ENCODE measurements at places on chromosomes 1 and 21. TPM values are rescaled to one million over a fixed set of nuclear protein-coding genes. Genes with fewer than 3 reads are reported as not detected.

DNA sequence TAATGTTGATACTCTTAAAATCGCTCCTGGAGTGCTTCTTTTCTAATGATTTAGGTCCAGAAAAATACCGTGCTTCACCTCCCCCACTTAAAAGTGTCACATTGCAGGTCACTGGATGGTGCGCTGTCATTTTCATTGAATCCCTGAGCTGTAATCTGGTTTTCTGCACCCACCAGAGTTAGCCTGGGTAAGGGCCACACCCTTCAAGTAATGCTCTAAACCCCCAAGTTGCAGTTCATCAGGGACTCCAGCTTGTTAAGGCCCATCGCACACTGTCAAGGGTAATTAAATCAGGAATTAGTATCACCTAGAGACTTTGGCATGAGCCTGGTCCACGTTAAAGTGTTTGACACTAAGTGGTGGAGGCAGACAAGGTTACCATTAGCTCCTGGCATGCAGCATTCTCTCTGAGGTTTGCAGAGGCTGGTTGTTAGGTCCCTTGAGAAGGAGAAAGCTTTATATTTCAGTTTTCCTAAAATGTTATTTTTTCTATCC is 34.0 kb downstream of the ASTN1 start:
- H3K4me1 ChIP-seq = no peaks in the 10 kb centered on the region
- no peaks in the 10 kb centered on the region for H3K36me3 ChIP-seq
- no peak overlapping the region for H3K27ac ChIP-seq
- H3K27me3 ChIP-seq = no peaks in the 10 kb centered on the region
- DNase-seq = no peak
- H3K4me3 ChIP-seq = no peak overlapping the region

- peaks cover 5% of the 10 kb centered on the region for H3K36me3 ChIP-seq
- no peak for DNase-seq
- no peaks in the 10 kb centered on the region for H3K27me3 ChIP-seq
- no peak overlapping the region for H3K4me3 ChIP-seq
- peak overlapping the region; percentile 10 for H3K27ac ChIP-seq
These were observed 19.3 kb upstream of the ALDH4A1 start for GRCh38 chr1:18921516-18922251.

DNA sequence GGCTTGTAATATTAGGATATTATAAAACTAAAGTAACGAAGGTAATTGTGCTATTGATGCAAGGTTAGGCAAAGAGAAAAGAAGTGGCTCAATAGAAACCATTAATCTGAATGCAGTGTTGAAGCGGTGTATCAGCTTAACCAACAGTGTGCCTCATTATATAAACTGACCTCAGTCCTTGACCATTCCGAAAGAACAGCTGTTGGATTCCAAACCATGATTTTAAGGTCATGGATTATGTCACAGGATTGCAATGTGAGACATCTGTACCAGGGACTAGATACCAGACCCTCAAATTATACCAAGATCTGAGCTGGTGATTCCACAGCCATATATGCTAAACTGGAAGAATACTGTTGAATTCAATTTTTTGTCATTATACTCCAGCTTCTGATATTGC is 134.2 kb upstream of the HP1BP3 start:
- no peaks in the 10 kb centered on the region for H3K4me1 ChIP-seq
- DNase-seq = peak; percentile 28

- H3K4me3 ChIP-seq = no peak overlapping the region
- no peaks in the 10 kb centered on the region for H3K27me3 ChIP-seq
- no peak for DNase-seq
- H3K27ac ChIP-seq = no peak overlapping the region
These were observed 12.1 kb downstream of the ICMT start for GRCh38 chr1:6223617-6224016.

- H3K27ac ChIP-seq = no peak overlapping the region
- DNase-seq = no peak
- peaks cover 9% of the 10 kb centered on the region for H3K27me3 ChIP-seq
- no peak overlapping the region for H3K4me3 ChIP-seq
- no peaks in the 10 kb centered on the region for H3K36me3 ChIP-seq
These were observed 3.1 kb upstream of the MAD2L2 start for GRCh38 chr1:11684070-11684469.

- peaks cover 5% of the 10 kb centered on the region for H3K4me1 ChIP-seq
- no peak overlapping the region for H3K27ac ChIP-seq
- no peak overlapping the region for H3K4me3 ChIP-seq
- no peaks in the 10 kb centered on the region for H3K27me3 ChIP-seq
- no peak for DNase-seq
- H3K36me3 ChIP-seq = peaks cover 7% of the 10 kb centered on the region
These were observed 58.0 kb downstream of the CLIC4 start for GRCh38 chr1:24803220-24803619.

DNA sequence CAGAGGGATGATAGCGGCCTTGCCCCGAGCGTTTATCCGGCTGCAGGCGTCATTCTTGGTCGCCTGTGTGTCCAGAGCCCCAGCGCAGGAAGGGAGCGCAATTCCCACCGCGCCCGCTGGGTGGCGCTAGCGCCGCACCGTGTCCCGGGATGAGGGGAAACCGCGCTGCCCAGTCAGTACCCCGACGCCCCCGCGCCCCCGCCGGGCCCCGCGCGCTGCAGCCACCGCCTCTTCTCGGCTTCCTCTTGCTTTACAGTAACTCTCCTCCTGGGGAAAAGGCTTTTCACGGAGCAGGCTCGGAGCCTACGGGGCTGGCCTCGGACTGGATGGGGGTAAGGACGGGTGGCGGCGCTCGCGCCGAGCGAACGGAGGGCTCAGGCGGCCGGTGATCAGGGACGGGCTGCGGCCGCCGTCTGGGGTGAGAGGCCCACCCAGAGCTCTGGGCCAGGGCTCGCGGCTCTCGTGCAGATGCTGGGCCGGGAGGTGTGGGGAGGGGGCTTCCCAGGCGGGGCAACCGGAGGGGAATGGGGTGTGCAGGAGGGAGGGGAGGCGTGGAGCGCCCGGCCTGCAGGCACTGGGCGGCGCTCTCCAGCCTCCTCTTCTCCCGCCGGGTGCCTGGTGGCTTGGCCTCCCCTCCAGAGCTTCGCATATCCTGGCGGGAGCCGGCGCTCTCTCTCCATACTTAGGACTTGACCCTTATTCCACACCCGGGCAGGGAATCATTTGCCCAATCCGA is 29.8 kb downstream of the TEX35 start:
- H3K27me3 ChIP-seq = no peaks in the 10 kb centered on the region
- peaks cover 8% of the 10 kb centered on the region for H3K36me3 ChIP-seq
- H3K4me3 ChIP-seq = peak overlapping the region; percentile 64
- H3K4me1 ChIP-seq = peaks cover 40% of the 10 kb centered on the region

GRCh38 chr1:230285351-230285750 is 140.8 kb downstream of the PGBD5 start:
- H3K4me1 ChIP-seq = no peaks in the 10 kb centered on the region
- no peak overlapping the region for H3K4me3 ChIP-seq

DNA sequence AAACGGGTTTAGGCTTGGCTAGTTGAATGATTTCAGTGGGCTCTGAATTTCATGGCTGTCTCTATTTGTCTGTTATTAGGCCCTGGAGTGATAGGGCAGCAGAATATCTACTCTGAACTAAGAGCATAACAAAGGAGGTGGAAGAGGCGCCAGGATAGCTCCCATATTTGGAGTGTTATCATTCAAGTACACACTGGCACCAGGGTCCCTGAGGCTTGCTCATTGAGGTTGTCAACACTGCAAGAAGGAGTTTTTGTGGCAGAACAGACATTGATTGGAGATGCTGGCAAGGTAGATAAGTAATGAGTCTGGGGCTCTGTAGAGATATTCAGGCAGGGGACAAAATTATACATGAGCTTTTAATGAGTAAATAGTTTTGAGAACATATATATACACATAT is 1748.4 kb downstream of the MRPL39 start:
- H3K4me3 ChIP-seq = no peak overlapping the region
- no peaks in the 10 kb centered on the region for H3K36me3 ChIP-seq
- H3K4me1 ChIP-seq = no peaks in the 10 kb centered on the region
- no peak overlapping the region for H3K27ac ChIP-seq

- no peak overlapping the region for H3K4me3 ChIP-seq
- DNase-seq = no peak
- H3K36me3 ChIP-seq = no peaks in the 10 kb centered on the region
- no peaks in the 10 kb centered on the region for H3K4me1 ChIP-seq
- no peak overlapping the region for H3K27ac ChIP-seq
These were observed 42.4 kb downstream of the PATJ start for GRCh38 chr1:61784726-61785125.

DNA sequence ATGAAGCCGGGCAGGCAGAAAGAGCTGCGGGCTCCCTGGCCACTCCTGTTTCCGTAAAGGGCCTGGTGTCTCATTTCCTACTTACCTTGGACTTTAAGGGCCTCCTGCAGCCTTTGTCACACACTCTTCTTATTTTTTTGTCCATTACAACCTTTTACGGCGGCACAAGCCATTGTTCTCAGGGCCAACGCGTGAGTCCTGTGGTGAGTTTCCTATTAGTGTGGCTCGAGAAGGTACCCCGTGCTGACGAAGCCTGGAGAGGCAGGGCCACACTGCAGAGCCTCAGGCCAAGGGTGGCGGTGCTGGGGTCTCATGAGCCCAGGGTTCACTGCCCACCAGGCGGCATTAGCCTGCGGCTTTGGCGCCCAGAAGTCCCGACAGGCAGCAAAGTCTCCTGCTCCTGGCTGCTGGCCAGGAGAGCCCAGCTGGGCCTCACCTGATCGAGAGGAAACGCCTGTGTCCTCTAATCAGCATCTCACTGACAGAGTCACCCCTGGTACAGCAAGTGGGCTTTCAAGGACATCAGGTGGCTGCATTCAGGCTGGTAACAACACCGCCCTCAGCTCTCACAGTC is 62.0 kb downstream of the SIK1 start:
- H3K36me3 ChIP-seq = no peaks in the 10 kb centered on the region
- no peak for DNase-seq
- H3K4me1 ChIP-seq = peaks cover 10% of the 10 kb centered on the region
- H3K4me3 ChIP-seq = no peak overlapping the region
- H3K27me3 ChIP-seq = no peaks in the 10 kb centered on the region

- DNase-seq = peak; percentile 49
- H3K4me1 ChIP-seq = peaks cover 2% of the 10 kb centered on the region
- H3K4me3 ChIP-seq = no peak overlapping the region
- no peak overlapping the region for H3K27ac ChIP-seq
- H3K36me3 ChIP-seq = no peaks in the 10 kb centered on the region
- no peaks in the 10 kb centered on the region for H3K27me3 ChIP-seq
These were observed 5.7 kb downstream of the TPM3 start for GRCh38 chr1:154186177-154186576.

The RPS6KC1 gene
- 6.0 TPM for polyA plus RNA-seq

The DCDC2B gene
- polyA plus RNA-seq = not detected

The TSTD1 gene
- 0.21 TPM for polyA plus RNA-seq

The MXRA8 gene
- 502 TPM for polyA plus RNA-seq

The B3GALT5 gene
- polyA plus RNA-seq = not detected

The TFF1 gene
- polyA plus RNA-seq = not detected

The FCGR3B gene
- polyA plus RNA-seq = not detected

All from IMR-90 (cell line).